ENCODE measurements at places on chromosomes 1 and 21.

DNA sequence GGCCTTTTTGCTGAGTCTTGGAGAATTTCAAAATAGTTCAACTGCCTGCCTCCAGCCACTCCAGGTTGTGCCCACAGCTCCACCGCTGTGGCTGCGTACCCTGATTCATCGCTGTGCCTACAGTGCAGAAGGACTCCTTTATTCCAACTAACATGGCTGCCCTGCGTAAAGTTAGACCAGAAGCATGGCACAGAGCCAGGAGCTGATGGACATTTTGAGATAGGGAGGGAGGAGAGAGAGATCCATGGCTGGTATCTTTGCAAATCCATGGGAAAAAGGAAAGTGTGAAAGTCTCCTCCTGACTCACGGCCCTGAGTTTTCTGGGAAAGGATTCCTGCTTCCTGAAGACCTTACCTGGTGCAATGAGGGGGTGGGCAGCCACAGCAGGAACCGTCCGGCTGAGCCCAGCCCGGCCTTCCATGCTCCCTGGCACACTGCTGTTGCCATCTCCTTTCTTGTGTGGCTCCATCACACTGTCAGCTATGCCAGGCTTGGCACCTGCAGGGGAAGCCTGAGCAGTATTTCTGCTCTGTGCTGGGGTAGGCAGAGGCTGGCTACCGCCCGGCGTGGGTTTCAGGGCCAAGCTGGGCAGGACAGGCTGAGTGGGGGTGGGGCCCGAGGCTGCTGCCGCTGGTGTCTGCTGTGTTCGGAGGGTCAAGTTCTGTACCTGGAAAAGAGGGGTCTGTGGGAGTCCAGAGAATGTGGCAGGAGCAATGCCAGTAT is 46.0 kb upstream of the A3GALT2 start:
- DNase-seq = no peak

DNA sequence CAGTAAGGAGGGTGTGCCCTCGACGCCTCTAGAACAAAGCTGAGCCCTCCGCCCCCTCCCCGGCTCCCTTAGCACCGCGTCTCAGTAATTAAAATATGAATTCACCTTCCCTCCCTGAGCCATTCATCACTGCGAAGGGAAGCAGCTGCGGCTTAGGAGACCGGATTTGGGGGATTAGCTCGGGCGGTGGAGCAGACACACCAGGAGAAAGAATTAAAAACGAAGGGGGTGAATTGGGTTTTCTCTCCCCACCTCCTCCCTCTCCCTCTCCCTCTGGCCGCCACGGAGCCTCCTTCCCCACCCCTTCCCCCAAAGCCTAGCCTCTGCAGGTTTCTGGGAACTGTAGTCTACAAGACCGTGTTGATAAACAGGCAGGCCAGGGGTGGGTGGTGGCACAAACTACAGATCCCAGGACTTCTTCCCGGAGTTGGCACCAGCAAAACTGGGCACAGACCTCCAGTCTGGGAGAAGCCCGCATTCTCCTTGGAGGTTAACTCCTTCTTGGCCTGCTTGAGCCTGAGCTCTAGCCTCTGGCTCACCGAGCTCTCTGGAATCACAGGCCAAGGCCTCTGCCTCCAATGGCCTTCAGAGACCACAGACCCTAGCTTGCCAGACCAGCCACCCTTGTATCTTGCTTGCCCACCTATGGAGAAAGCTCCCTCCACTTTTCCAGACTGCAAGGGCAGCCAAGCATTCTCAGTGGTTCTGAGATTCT is 10.8 kb downstream of the BLACAT1 start:
- DNase-seq = no peak

DNA sequence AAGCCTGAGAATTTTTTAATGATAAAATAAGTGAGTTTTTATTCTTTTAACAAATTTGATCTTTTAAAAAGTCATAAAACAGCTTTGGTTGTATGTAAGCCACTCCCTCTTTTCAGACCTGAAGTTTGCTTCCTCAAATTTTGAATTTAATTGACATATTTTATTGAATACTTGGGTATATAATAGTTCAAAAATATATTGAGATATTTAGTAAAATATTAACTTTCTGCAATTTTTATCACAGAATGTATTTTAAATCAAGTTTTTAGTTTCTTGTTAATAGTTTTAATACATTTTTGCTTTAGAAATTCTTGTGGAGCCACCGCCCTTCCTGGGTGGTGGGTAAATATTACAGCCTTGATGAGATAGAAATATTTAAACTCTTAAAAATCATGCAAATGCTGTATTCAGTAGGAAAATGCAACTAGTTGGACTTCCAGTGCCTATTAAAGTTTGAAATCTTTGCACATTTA is 867 bp downstream of the PTPRC start:
- DNase-seq = no peak

- no peak for DNase-seq
These were observed 109.2 kb downstream of the DHRS3 start for GRCh38 chr1:12508849-12509248.

DNA sequence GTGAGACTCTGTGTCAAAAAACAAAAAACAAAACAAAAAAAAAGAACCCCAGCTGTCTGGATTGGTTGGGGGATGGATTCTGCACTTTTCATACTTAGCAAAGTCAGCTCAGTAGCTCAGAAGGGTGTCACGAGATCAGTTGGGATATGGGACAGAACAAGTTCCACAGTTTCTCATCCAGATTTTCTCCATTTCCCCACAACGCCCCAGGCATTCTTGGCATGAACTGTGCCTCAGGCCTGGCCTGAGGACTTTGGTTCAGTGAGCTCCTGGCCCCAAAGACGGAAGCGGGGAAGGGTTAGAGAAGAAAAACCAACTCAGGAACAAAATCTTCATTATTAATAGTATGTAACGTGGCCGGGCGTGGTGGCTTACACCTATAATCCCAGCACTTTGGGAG is 1.9 kb downstream of the AKR7A2 start:
- no peak for DNase-seq

GRCh38 chr1:36322786-36323635 is 434 bp downstream of the EVA1B start:
- DNase-seq = no peak

DNA sequence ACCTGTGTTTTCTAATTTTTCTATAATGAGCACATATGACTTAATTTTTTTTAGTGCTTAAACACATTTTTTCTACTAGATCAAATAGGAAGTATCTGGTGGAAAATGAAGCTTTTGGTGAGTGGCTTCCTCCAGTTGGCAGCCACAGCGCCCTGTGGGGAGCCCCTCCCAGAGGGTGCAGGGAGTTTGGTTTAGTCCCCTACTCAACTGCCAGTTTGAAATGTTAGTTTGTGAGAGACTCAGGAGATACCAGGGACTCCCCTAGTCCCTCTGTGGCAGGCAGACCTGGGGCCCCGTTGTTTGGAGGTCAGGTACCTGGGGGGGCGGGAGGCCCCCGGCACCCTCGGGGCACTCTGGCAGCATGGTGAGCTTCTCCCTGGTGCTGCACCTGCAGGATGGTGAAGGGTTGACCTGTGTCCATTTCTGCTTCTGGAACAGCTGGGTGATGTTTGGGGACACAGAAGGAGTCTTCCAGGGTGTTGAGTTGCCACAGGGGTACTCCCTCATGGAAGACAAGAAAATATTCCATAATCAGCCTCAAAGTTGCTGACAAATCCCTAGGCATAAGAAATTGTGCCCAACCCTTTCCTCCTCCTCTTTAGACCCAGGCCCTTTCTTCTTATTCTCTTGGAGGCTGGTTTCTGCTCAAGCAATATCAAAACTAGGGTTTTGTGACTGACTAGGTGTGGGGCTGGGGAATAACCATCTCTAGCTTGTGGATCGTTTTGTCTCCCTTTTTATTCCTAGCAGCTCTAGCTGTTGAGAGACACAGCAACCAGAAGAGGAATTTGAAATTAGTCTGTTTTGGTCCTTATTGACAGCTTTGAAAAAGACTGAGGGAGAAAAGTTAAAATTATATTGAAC is 91.6 kb downstream of the ABCA4 start:
- no peak for DNase-seq

- no peak for DNase-seq
These were observed 14.4 kb upstream of the DYNLT5 start for GRCh38 chr1:66737836-66738235.

Measured in HL-60 (cell line).